ENCODE measurements at places on chromosomes 5 and 9.
A peak's percentile ranks its signal among the peaks of the same experiment; 100 is the strongest.

DNA sequence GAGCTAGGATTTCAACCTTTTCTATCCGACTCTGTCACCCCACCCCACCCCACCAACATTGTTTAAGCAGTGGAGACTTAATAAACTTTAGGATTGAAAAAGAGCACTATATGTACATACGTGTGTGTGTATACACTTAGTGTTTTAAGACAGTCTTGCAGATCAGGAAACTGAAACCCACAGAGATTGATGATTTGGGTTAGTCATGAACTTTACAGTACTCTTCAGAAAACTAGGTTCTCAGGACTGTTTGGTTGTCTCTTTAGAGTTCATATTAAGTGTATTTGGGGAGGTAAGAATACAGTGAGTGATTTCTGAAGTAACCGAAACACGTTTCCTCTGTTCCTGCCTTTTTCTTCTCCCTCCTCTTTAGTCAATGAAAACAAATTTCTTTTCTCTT is 1043.1 kb downstream of the TLE1 start:
- no peak for DNase-seq

DNA sequence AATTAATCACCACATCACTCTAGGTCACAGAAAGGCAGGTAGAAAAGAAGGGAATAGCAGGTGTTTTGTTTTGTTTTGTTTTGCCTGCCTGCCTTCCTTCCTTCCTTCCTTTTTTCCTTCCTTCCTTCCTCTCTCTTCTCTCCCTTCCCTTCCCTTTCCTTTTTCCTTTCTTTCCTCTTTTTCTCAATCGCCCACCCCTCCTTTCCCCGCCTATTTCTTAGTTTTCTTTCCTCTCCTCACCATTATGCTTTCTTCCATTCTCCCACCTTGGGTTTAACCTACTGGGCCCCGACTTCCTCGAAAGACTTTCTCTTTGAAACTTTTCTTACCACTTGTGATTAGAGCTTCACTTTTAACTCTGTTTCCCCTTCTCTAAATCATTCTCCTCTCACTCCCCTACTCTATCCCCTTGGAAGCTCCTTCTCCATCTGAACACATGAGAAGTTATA is 231.3 kb upstream of the CD180 start:
- no peak for DNase-seq

GRCh38 chr9:120820095-120820494 is 22.6 kb downstream of the PSMD5 start:
- DNase-seq = no peak

DNA sequence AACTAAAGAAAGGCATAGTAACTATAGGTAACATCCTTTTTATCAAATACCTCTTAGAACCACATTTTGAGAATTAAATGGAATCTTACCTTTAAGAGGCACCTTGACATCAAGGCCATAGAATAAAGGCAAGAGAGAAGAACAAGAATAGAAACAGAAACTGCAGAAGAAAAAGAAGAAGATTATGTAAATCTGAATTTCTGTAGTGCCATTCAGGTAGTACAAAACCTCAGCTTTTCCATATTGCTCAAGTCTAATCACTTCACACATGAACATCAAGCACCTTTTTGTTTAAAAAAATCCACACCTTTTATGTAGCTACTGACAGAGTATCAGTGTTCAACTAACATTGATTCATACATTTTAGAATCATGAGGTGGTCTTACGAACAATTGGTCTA is 91.8 kb upstream of the DPYSL3 start:
- no peak for DNase-seq

DNA sequence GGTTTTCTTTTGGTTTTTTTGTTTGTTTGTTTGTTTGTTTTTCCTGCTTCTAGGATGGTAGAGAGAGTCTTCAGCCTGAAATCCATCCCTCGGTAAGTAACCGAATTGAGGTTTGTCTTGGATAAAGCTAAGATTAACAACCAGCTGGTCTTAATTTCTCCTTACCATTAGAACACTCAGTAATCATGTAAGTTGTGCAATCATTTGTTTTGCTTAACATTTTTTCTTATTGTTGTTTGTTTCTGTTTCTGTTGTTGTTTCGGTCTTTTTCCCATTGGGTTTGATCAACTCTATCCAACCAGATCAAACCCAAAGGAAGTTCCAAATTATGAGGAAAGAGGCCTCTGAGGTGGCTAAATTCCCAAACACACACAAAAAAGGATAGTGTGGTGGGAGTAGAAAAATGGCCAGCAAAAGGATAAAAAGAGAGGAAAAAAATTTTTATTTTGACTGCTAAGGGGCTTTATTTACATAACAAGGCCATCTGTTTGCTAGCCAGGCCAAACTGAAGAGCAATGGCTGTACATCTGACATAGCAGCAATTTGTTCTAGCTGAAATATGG is 49.6 kb upstream of the ANKRD31 start:
- DNase-seq = no peak

- no peak for DNase-seq
These were observed 2.9 kb upstream of the ABLIM3 start for GRCh38 chr5:149138182-149138923.

DNA sequence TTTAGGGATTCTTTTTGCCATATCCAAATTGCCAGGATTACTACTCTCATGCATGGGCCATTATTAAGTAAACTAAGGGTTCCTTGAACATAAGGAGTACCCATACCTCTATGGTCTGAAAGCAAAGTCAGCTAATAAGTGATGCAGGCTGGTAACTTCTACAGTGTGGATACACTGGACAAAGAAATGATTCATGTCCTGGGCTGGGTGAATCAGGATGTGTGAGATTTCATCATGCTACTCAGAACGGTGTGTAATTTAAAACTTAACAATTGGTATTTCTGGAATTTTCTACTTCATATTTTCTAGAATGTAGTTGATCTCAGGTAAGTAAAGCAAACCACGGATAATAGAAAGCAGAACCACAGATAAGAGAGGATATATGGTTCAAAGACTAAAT is 428.8 kb downstream of the CHSY3 start:
- no peak for DNase-seq

GRCh38 chr9:131304676-131305355 is 15.3 kb downstream of the PLPP7 start:
- no peak for DNase-seq

- DNase-seq = no peak
These were observed 384.6 kb downstream of the SH3GL2 start for GRCh38 chr9:17963498-17963897.

GRCh38 chr9:26947736-26948135 is 694 bp upstream of the PLAA start:
- DNase-seq = peak; percentile 33

- DNase-seq = no peak
These were observed 107.3 kb upstream of the DAPK1 start for GRCh38 chr9:87390361-87390760.

DNA sequence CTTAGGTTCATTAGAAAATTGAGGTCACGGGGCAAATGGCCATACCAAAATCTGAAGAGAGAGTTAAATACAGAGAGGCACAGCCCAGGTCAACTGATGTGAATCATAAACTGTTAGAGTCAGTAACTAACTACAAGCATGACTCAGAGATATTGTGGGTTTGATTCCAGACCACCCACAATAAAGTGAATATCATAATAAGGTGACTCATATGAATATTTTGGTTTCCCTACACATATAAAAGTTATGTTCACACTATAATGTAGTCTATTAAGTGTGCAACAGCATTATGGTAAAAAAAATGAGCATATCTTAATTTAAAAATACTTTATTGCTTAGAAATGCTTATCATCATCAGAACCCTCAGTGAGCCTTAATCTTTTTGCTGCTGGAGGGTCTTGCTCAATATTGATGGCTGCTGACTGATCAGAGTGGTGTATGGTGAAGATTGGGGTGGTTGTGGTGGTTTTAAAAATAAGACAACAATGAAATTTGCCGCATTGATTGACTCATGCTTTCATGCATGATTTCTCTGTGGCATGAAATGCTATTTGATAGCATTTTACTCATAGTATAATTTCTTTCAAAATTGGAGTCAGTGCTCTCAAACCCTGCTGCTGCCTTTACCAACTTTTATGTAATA is 53.1 kb upstream of the EDIL3 start:
- DNase-seq = peak; percentile 48

- DNase-seq = no peak
These were observed 34.9 kb downstream of the PTGES start for GRCh38 chr9:129717991-129718390.

- DNase-seq = no peak
These were observed 16.0 kb downstream of the ANXA6 start for GRCh38 chr5:151141535-151141934.

DNA sequence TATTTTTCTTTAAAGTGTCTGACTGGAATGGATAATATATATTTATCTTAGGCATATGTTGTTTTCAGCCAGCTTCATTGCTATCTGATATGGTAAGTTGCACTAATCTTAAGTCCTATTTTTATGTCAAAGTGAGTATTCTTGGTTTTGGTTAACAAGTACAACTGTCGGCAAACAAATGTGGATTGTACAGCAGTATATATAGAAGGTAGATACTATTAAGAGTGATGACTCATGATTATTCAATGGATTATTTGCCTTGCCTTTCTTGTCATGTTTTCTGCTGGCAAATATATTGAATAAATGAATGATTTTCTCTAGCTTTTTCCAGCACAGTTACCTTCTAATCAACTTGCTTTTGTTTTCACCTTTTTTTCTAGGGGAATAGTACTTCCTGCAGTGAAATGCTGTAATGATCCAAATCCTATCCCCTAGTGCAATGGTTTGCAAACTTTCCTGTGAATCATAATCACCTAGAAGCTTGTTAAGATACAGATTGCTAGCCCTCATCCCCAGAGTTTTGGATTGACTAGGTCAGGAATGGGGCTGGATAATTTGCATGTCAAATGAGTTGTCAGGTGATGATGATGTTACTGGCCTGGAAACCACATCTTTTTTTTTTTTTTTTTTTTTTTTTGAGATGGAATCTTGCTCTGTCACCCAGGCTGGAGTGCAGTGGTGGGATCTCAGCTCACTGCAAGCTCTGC is 60.8 kb upstream of the ARRDC3 start:
- no peak for DNase-seq

DNA sequence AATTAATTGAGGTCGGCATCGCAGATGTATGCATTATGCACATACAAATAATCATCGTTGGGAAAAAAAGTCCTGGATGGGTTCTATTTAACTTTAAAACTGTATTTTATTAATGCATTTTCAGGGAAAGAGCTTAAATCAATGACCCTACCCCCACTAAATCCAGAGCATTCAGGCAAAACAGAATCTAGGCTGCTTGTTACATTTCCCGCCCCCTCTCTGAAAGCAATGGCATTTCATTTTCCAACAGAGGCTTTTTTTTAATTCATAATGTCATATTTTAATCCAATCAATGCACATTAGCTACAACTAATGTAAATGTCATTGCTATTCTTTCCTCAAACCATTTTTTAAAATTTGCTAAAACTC is 117.4 kb upstream of the GRIA1 start:
- DNase-seq = no peak

DNA sequence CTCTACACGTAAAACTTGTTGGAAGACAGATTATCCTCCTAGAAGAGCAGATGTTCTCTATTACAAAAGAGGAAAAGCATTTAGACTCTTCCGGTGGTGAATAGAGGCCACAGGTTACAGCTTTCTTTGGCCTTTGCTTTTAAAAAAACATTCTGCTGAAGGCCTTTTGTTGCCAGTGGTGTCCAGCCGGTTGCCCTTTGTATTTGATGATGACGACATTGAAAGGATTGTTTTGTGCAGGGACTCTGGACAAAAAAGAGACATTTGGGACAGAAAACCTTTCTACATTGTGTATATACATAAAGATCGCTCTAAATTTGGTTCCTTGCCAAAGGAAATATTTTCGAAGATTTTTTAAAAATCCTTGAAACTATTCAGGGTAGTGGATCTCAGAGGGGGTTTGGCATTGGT is 180.3 kb downstream of the C9orf152 start:
- DNase-seq = peak; percentile 40

DNA sequence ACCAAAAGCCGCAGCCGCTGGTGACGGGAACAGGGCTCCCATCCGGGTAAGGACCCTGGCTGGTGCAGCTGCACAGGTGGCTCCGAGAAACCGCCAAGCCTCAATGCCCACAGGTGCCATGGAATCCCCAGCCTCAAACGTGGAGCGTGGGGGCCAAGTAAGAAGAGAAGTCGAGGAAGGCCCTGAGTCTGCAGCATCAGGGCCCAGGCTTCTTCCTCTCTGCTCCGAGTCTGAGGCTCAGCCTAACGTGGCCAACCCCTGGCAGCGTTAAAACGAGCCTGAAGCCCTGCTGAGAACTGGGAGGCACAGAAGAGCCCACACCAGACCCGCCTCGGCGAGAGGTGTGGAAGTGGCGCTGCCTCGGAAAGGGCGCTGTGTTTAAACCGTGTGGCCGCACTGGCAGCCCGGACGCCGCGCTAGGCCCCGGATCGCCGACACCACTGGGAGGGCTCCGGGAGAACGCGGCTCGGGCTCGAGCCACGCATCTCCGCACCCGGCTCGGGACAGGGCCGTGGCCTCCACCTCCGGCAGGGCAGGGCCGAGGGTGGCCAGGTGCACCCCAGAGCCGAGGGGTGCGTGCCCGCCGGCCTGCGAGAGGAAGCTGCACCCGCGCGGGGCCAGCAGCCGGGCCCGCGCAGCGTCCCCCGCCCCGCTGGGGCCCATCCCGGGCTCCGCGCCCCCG is 730 bp downstream of the ZMYND19 start:
- DNase-seq = peak; percentile 48

DNA sequence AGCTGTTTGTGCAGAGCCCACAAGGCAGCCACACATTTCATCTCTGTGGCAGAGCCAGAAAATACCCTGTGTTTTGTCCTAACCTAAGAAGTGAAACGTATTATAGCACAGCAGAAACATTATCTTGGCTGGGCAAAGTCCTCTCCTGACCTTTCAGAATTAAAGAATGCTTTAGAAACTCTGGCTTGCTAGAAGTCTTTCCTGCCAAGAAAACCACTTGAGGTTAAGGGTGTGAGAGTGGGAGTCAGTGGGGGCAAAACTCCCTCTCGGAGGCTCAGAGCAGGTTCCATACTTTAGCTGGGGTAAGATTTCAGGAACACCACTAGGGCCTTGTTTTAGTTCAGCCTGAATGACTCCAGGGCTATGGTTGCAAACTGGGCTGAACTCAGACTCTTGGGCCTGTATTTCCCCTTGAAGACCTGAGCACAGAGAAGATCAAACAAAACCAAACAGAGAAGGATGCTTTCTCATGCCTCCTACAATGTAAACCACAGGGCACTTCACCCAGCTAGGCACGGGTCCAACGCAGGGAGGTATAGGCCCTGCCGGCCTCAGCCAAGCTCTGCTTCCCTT is 48.0 kb downstream of the ZNF366 start:
- DNase-seq = no peak

GRCh38 chr9:71857159-71857558 is 53.8 kb downstream of the ABHD17B start:
- DNase-seq = peak; percentile 25

DNA sequence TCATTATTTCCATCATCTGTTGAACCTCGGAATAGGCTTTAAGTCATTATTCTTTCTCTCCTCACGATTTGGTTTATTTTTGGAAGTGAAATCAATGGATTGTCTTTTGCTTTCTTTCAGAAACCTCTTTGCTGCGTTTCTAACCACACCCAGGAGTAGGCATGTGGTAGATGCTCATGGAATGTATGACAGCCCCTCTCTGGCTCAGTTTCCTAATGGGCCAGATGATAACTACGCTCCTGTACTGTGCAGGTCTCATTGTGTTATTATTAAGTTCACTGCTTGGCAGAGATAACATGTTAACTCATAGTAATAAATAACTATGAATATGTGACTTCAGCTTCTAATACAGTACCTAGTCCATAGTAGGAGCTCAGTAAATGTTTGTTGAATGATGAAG is 175.5 kb upstream of the KLF4 start:
- no peak for DNase-seq

- no peak for DNase-seq
These were observed 59.7 kb downstream of the SEMA4D start for GRCh38 chr9:89438194-89438593.

GRCh38 chr5:55856516-55857246 is 5.5 kb downstream of the IL31RA start:
- peak; percentile 79 for DNase-seq

Data from hematopoietic multipotent progenitor cell treated with erythropoietin and hydrocortisone succinate and interleukin-3 and kit ligand, for 4 days (in vitro differentiated cells).